NAMALWA (cell line): ENCODE measurements at places on chromosomes 2 and 18.

GRCh38 chr2:69248232-69248631 lies 138.8 kb downstream of the GFPT1 start:
- DNase-seq, result no peak

DNA sequence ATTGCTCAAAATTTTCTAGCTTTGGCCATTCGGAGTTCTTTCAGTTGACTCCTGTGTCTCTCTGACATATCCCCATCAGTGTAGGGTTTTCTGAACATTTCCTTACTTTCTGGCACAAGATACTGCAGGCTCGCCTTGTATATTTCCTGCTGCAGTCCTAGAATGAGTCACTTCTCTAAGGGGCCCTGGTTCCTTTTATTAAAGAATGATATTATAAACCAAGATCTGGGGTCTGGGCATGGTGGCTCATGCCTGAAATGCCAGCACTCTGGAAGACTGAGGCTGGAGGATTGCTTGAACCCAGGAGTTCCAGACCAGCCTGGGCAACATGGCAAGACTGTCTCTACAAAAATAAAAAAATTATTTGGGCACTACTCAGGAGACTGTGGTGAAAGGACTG lies 3.0 kb upstream of the RPL37A start:
- no peak for DNase-seq

DNA sequence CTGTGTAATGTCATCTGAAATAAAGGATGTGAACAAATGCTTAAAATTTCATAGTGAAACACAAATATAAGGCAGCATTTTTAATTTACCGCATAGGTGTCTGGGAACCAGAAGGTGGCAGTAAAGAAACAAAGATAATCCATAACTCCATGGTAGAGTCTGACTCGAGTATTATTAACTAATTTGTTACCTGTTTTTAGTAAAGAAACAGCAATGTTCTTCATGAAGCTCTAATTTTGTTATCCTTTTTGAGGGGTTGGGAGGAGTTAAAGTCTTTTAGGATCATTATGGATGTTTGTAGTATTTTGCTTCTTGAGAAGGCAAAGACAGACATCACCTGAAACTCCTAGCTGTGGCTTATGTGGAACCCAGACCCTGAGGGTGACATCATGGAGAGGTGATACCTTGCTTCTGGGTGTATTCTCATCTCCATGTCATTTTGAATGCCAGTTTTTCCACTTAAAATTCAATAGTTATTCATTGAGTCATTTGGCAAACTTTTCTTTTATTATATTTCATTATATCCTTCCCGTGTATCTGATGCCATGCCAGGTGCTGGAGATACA lies 286.2 kb upstream of the EPAS1 start:
- peak; percentile 56 for DNase-seq

DNA sequence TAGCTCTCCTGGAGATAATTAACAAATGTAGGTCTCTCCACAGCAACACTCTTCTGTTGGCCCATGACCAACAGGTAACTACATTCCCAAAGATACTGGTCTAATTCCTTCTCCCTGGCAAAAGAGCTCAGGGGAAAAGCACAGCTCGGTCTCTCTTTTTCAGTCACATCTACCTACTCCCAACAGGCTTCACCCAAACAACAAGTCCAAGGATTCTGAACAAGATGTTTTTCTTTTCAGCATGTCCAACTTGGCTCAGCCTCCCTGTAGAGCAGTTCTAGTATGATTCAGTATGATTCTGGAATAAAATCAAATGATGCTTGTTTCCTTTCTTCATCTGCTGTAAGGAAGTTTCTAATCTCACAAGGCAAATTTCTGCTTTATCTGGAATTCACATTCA lies 1704.8 kb upstream of the PIK3C3 start:
- no peak for DNase-seq

- no peak for DNase-seq
Measured at GRCh38 chr18:41484069-41484468, 471.0 kb upstream of the PIK3C3 start.

DNA sequence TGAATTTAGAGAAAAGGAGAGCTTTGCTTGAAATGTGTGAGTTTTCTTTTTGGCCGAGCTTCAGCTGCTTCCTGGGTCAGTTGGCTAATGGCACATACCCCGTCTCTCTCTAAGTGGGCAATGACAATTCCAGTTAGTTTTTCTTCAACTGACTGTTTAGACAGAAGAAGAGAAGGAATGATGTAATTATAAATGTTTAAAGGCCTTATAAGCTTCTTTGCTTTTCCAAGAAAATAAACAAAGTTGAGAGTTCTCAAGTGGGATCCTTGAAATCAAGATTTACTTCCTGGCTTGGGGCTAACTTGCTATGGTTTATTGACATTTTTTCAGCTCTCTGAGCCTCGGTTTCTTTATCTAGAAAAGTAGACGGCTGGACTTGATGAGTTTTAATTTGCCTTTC lies 794.9 kb upstream of the ACVR2A start:
- no peak for DNase-seq

- no peak for DNase-seq
Measured at GRCh38 chr18:58992301-58993231, 127.9 kb downstream of the ZNF532 start.

- no peak for DNase-seq
Measured at GRCh38 chr2:179939259-179939658, 67.8 kb downstream of the CWC22 start.

DNA sequence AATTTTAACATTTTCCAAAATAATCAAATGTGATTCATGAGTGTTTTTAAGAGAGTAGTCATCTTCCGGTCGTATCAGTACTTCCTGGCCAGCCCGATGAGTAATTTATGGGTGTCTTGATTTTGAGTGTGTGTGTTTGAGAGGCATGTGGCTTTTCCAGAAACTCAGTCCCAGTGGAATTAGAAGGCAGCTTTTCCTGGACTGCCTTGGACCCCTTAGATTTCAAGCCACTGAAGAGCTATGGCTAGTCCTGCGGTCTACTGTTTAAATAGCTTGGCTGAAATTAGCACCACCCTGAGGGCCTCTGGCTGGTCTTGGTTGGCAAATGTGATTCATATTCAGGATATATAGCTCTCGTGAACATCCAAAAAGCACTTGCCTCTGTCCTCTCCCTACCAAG lies 59.4 kb downstream of the HK2 start:
- DNase-seq, result no peak

DNA sequence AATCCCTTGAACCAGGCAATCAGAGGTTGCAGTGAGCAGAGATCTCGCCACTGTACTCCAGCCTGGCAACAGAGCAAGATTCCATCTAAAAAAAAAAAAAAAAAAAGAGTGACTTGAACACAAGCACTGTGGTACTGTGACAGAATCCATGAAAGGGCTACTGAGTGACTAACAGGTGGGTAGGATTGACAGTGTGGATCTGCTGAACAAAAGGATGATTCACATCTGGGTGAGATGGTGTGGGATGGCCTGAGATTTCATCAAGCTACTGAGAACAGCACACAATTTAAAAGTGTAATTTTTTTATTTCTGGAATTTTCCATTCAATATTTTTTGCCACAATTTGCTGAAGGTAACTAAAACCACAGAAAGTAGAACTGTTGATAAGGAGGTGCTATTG lies 13.3 kb upstream of the SP3 start:
- DNase-seq, result no peak

GRCh38 chr2:41087946-41088345 lies 636.1 kb upstream of the SLC8A1 start:
- DNase-seq, result no peak

DNA sequence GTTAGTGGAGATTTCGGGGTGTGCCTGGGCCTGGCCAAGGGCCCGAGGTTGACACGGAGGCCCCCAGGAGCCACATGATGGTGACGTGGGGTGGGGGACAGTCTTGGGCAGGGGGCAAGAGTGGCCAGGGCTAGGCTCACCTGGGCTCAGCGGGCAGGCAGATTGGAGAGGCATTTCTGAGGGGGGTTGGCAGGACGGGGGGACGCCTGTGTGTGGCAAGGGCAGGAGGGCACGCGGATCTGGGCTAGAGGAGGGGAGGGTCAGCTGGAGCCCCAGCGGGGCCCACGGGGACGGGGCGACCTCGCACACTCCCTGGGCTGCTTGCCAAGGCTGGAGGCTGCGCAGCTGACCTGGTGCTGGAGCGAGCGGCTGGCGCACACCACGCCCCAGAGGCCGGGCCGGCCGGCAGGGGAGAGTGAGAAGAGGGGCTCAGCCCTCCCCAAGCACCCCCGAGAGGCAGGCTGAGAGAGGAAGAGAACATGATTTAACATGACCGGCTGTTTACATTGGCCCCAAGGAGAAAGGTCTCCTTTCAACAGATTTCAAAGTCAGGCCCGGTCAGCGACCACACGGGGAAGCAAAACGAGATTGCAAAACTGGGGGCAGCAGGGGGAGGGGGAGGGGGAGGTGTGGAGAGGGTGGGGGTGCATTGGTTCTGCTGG lies 38.0 kb upstream of the SNED1 start:
- no peak for DNase-seq

- no peak for DNase-seq
Measured at GRCh38 chr2:218827701-218828476, 3.7 kb downstream of the PRKAG3 start.

GRCh38 chr2:223243233-223243632 lies 191.2 kb downstream of the KCNE4 start:
- DNase-seq, result no peak

- no peak for DNase-seq
Measured at GRCh38 chr2:20080839-20081415, 29.5 kb upstream of the LAPTM4A start.

DNA sequence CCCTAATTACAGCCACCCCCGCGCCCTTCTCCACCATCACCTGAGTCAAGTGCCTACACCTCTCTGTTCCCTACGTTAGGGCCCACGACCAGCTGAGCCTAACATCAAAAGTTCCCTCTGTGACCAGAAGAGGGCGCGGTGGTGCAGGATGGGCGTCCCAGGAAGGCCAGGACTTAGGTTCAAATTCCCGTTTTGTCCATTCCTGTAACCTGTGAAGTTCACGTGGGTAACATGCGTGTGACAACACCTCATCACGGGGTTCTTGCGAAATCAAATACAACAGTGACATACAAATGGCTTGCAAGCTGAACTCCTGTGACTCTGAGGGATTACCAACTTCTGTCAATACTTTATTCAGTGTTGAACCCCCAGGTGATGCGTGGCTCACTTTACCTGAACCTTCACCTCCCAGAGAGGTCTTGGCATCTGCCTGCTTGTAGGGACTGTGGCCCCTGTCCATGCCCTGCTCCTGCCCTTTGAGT lies 207.9 kb downstream of the ARL4C start:
- DNase-seq, result peak; percentile 57

DNA sequence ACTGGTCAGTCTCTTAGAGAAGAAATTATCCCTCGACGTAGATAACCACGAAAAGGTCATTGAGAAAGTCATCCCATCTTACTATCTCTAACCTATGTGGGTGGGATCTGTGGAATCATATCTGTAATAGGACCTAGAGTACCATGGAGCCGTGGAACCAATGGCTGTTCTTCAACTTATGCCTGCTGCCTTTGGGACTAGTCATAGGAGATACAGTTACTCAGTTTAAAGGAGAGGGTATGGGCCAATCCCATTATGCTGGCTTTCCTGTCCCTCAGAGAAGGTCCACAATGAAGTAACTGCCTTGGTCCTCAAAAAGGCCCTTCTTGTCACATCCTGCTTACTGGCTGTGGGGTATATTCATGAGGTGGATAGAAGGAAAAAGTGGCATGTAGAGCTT lies 77.5 kb downstream of the FEZ2 start:
- no peak for DNase-seq

DNA sequence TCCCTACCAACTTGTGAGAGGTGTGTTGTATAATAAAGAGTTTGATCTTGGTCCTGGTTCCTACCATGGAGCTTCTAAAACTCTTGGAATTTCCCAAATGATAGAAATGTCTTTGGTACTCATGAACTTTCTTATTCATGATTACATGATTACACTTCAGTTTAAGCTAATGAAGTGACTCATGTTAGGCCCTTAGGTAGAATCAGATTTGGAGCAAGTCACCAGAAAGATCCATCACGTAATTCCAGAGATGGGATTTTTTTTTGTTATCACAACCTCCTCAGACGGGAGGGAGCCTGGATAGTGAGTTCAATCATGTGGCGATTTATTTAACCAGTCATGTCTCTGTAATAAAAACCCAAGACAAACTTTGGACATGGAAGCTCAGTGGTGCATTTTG lies 1287.6 kb upstream of the ZEB2 start:
- DNase-seq, result no peak

GRCh38 chr2:235765181-235765820 lies 271.5 kb downstream of the AGAP1 start:
- DNase-seq, result no peak
